ENCODE measurements at places on chromosomes 7 and 10.

- peak; percentile 61 for DNase-seq
Observed at GRCh38 chr7:149855361-149856305, 17.5 kb downstream of the ZNF862 start.

DNA sequence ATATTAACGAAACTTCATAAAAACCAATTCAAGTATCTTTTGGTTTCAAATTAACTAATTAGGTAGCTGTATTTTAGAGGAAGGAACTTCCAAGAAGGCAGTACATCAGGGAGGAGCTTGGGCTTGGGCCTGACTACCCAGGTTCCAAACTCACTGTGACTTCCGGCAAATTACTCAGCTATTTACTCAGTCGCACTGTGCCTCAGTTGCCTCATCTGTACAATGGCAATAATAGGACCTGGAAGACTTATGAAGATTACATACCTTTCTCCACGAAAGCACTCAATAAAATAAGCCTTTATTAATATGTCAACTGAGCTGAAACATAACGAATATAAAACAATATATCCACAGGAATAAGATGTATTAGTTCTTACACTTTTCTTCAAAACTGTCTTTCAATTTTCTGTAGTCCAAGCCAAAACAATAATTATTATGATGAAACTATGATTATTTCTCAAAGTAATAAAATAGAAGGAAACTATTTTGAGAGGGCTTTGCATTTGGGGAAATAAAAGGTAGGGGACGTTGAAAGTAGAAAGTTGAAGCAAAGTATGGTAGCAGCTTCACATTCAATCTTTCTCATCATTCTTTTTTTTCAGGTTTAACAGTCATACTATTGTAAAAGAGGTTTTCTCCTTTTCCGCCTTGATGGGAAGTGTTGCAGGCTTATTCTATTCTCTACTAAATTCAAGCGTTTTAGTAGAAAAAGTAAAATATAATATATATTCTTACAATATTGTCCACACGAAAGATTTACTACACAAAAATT lies 10.5 kb upstream of the EBLN1 start:
- DNase-seq = no peak

- no peak for DNase-seq
Observed at GRCh38 chr7:51029701-51030191, 247.1 kb upstream of the GRB10 start.

- no peak for DNase-seq
Observed at GRCh38 chr10:101481256-101481655, 106.8 kb downstream of the POLL start.

- no peak for DNase-seq
Observed at GRCh38 chr10:60872451-60872850, 71.5 kb downstream of the RHOBTB1 start.

DNA sequence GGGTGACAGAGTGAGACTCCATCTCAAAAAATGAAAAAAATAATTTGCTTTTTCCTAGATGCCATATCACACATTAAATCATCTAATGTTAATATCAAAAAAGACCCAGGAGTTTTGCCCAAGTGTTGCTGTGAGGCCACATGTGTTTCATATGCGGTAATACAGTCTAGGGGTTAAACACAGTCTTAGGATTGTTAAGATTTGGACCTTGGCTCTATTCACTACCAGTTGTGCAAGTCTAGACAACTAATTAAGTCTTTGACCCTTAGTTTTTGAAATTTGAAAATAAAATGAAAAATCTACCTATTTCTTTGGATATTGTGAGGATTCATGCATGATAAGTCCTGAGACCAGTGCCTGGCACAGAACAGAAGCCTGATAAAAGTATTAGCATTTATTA lies 14.9 kb upstream of the MALRD1 start:
- DNase-seq = no peak

DNA sequence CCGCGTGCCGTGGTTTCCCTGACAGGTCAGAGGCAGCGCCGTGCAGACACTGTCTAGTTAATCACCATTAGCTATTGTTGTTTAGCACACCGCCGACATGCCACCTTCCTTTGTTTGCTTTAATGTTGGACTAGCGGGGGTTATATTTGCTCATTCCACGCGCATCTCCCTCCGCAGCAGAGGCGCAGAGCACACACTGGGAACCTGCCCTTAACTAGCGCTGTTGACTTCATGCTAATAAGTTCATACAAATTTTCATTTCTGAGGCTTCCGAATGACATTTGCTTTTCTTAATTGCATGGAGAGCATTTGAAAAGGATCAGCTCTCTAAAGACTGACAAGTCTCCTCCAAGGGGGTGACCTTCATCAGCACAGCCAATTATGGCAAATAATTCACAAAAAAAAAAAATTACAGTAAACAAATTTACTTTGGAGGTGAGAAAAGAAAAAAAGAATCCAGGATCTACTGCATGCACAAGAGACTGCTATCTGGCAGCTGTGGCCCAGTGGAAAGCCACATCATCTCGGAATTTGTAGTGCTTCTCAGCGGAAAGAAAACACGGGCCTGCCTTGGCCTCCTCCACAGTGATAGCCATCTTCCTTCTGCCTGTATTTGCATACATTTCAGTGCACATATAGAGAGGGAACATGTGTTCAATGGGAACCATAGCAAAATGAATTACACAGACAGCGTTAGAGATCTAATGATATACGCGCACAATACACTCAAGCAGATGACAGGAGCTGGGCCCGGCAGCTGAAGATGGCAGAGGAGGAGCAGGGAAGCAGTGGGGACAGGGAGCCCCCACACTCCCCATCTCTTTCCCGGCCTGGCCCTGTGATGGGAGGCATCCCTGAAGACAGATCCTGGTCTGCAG lies 94.2 kb downstream of the EBF3 start:
- DNase-seq = no peak

DNA sequence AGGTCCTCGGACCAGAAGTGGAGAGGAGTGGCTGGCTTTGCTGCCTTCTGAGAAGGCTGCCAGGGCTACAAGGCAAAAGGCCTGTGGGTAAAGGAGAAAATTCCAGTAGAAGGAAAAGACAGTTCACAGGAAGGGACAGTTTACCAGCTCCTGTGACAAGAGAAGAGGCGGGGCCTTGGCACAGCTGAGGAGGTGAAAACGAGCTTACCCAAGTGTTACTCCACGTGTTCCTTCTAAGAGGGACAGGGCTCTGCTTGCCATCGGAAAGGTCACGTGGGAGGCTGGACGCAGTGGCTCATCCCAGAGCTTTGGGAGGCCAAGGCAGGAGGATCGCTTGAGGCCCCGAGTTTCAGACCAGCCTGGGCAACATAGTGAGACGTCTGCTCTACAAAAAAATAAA lies 129.4 kb upstream of the ZNF746 start:
- no peak for DNase-seq

DNA sequence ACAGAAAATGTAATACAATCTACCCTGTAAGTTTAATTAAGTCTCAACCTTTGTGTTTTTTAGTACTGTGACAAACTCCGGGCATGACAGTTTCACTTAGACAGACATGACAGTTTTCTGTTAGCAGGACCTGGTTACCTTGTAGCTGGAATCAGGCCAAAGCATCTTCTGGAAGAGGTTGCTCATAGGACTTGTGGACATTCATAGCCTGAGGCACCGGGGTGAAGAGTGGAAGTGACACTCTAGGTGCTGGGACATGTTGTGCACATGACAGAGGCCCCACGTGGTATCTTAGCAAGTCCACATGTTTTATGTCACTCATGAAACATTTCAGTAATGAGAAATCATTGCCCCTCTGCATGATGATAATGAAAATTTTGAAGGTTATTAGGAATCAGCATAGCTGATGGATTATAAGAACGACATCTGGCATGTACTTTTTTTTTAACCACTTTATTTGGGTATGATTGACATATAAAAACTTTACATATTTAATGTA lies 441.4 kb downstream of the CNTNAP2 start:
- DNase-seq = no peak

- DNase-seq = no peak
Observed at GRCh38 chr10:3548702-3549101, 236.3 kb downstream of the KLF6 start.

GRCh38 chr7:34327681-34328080 lies 330.3 kb upstream of the NPSR1 start:
- no peak for DNase-seq

GRCh38 chr7:71900556-71900955 lies 511.6 kb downstream of the CALN1 start:
- no peak for DNase-seq

- no peak for DNase-seq
Observed at GRCh38 chr7:69105092-69105491, 493.2 kb upstream of the AUTS2 start.

GRCh38 chr7:30168835-30169573 lies 34.2 kb downstream of the MTURN start:
- no peak for DNase-seq

DNA sequence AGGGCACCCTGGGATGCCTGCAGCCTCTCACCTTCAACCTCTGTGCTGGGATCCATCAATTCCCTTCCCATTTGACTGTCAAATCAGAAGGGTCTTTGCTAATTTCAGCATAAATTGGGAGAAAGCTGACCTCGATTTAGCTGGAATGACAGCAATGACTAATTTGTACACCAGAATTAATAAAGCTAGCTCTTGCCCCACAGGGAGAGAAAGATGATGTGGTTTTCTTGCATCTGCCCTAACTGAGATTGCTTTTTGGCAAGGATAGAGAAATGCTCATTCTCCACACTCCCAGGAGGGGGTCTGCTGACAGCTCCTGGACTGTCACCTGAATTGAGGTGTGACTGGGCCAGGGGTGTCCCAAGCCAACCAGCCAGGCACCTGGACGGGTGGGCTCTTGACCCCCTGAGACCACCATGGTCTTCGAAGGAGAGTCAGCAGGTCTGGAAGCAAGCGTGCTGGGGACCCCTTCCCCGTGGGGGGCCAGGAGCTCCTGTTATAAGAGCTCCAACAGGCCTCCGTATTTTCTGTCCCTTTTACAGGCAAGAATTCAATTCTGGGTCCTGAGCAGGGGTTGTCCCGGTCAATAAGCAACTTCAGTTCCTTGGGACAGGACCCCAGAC lies 42.1 kb downstream of the RBM17 start:
- DNase-seq = no peak

- DNase-seq = no peak
Observed at GRCh38 chr7:142870147-142870559, 15.3 kb downstream of the EPHB6 start.

DNA sequence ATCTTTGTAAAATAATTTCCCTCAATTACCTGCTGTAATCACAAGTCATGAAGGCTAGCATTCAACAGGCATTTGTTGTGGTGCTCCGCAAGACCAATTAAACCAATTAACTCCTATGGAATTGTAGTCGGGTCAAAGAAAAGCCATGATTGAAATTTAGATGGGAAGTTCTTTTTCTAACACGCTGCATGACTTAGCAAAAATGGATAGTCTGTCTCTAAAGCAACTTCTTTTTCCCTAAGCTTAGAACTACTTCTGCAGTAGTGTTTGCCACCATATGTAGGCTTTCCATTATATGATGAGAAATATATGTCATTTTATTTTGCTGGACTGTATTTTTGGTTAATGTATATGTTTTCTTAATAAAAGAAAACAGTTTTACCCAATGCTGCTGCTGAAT lies 119.1 kb downstream of the TSPAN12 start:
- DNase-seq = no peak

DNA sequence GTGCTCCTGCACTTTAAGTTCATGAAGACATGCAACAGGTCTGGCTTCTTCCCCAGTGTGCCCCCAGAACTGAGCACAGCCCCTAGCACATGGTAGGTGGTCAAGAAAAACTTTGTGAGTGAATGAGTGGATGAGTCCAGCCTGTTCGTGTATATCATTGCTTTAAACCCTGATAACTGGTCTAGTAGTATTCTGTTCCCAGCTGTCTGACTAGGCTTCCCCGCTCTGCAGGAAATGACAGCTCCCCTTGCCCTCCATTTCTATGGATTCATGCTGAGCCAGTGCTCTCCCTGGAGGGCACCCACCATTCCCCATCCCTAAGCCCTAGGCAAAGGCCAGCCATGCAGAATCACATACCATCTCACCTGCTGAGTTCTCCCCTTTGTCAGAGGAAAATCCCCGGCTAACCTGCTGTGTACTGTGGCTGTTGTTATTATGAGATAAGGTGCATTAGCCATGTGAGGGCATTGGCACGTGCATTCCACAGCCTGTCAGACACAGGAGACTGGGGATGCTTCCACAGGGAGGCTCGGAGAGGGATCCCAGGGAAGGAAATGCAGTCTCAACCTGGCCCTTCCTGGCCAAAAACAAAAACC lies 698.9 kb downstream of the GRID1 start:
- DNase-seq = no peak

GRCh38 chr7:70621954-70622600 lies 509.9 kb upstream of the GALNT17 start:
- DNase-seq = no peak

GRCh38 chr10:43415544-43415943 lies 6.6 kb upstream of the HNRNPF start:
- DNase-seq = no peak

DNA sequence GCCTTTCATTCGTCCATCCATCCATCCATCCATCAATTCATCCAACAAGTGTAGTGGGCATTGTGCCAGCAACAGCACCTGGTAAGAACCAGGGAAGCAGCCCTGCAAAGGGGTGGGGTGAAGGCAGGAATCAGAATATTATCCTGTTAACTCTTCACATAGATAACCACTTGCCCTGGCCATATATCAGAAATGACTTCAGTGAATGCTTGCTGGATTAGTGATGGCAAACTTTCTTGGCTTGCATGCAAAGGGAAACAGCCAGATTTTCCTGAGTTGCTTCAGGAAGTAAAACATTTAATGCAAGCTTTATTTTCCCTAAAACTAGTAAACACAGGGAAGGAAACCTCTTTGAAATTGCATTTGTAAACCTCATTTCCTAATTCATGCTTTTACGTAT lies 743 bp downstream of the OR2A5 start:
- no peak for DNase-seq

GRCh38 chr7:33248671-33249070 lies 119.3 kb downstream of the BBS9 start:
- no peak for DNase-seq

DNA sequence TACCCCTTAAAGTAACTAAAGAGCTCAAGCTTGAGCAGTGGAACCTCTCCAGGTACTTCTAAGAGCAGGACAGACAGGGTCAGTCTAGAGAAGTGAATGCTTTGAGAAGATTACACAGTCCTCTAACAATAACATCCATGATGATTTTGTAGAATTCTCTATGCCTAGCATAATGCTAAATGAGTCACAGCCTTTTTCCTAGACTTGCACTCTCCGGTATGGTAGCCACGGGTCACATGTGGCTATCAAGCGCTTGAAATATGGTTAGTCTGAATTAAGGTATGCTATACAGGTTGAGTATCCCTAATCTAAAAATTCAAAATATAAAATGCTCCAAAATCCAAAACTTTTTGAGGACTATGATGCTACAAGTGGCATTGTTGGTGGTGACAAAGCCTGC lies 166.6 kb upstream of the MKLN1 start:
- no peak for DNase-seq

- DNase-seq = no peak
Observed at GRCh38 chr10:5840314-5841307, 27.4 kb upstream of the GDI2 start.
